Testis (tissue), 5 donors: ENCODE measurements at places on chromosomes 16 and 17. TPM values are rescaled to one million over a fixed set of nuclear protein-coding genes. Genes with fewer than 3 reads are reported as not detected.

Gene RPTOR
- total RNA-seq: 56.6 TPM

Gene CTRB2
- 1.1 TPM for total RNA-seq

Gene LDHD
- total RNA-seq: 14.4 TPM

Gene SOST
- total RNA-seq: not detected

- no peaks in the 10 kb centered on the region for H3K4me1 ChIP-seq
- H3K36me3 ChIP-seq: no peaks in the 10 kb centered on the region
- no peaks in the 10 kb centered on the region for H3K27me3 ChIP-seq
- no peak for DNase-seq
- no peak overlapping the region for H3K27ac ChIP-seq
These were observed 183.5 kb upstream of the MAF start for GRCh38 chr16:79784007-79784406.

GRCh38 chr16:76421571-76421970, 144.4 kb downstream of the CNTNAP4 start:
- H3K36me3 ChIP-seq: no peaks in the 10 kb centered on the region
- H3K27me3 ChIP-seq: no peaks in the 10 kb centered on the region

DNA sequence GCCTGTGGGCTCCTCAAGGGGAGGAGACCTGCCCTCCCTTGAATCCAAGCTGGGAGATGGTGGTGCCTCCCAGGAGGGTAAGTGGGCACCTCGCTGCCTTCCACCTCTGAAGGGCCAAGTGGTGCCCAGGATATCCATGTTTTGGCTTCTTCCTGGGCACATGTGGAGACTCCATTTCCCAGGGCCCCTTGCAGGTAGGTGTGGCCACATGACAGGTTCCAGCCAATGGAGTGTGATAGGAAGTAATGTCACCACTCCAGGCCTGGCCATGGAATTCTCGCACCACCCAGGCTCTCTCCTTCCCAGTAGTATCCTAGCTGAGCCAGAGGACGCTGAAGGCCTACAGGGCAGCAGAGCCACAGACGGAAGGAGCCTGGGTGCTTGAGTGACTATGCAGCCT, 17.6 kb upstream of the PEMT start:
- DNase-seq: no peak
- no peaks in the 10 kb centered on the region for H3K36me3 ChIP-seq
- no peaks in the 10 kb centered on the region for H3K4me1 ChIP-seq

- H3K4me1 ChIP-seq: peaks cover 4% of the 10 kb centered on the region
- DNase-seq: no peak
- no peak overlapping the region for H3K4me3 ChIP-seq
These were observed 175.3 kb downstream of the NPIPB11 start for GRCh38 chr16:29231244-29231643.

GRCh38 chr16:81942007-81942601, 69.2 kb downstream of the SDR42E1 start:
- H3K36me3 ChIP-seq: no peaks in the 10 kb centered on the region
- DNase-seq: no peak
- no peaks in the 10 kb centered on the region for H3K27me3 ChIP-seq
- H3K4me1 ChIP-seq: no peaks in the 10 kb centered on the region
- H3K27ac ChIP-seq: no peak overlapping the region
- no peak overlapping the region for H3K4me3 ChIP-seq

DNA sequence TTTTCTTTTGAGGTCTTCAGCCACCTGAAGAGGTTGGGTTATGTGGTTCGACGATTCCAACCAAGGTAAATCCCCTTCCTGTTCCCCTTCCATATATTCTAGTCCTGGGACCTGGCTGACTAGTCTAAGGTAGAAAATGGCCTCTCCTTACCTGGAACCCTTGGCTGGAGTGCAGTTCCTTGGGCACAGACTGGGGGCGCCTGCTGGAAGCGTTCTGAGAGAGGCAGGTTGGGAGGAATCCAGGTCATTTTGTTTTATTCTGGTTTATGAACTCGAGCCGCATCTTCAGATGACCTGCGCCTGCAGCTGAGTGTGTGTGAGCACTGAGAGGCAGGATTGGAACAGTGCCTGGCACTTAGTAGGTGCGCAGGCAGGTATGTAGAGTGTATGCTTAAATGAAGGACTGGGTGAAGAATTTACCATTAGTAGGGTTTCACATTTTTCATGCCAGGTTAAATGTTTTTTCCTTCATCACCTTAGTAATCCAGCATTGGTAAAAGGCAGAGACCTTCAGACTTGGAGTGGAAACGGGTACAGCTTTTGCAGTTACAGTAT, 2.7 kb downstream of the TSEN54 start:
- H3K36me3 ChIP-seq: peaks cover 3% of the 10 kb centered on the region
- DNase-seq: no peak
- H3K27me3 ChIP-seq: no peaks in the 10 kb centered on the region
- no peak overlapping the region for H3K4me3 ChIP-seq
